ENCODE measurements at places on chromosomes 12 and 14. TPM values are rescaled to one million over a fixed set of nuclear protein-coding genes. Genes with fewer than 3 reads are reported as not detected.

The NYNRIN gene
- 33.5 TPM for total RNA-seq

The EAPP gene
- 33.2 TPM for total RNA-seq

The SYNDIG1L gene
- 1.5 TPM for total RNA-seq

- no peak for DNase-seq
Observed at GRCh38 chr12:62832027-62832426, 102.9 kb downstream of the PPM1H start.

DNA sequence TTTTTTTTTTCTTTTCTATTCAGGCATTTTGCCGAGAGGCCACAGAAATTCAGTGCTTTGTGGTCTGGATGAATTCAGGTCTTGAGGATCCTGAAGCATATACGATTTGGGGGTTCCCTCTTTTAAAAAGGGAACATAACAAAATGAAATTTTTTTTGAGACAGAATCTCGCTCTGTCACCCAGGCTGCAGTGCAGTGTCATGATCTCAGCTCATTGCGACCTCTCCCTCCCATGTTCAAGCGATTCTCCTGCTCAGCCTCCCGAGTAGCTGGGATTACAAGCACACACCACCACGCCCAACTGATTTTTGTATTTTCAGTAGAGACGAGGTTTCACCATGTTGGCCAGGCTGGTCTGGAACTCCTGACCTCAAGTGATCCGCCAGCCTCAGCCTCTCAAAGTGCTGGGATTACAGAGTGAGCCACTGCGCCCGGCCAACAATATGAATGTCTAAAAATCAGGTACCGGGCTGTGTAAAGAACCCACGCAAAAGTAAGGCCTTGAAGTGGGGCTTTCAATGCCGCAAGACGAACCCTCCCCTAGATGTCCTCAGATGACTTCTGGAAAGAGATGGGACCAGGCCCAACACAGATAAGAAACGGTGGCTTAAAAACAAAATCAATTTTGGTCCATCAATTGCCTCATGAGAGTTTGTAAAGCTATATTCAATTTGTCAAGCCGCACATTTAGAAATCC lies 30.0 kb downstream of the TESC start:
- DNase-seq = peak; percentile 3

The FOXM1 gene
- total RNA-seq = 12.7 TPM

- DNase-seq = peak; percentile 64
Observed at GRCh38 chr12:108295641-108296040, 43.5 kb downstream of the CMKLR1 start.

The CPNE6 gene
- 0.44 TPM for total RNA-seq

GRCh38 chr14:37063467-37064240 lies 108.8 kb downstream of the SLC25A21 start:
- no peak for DNase-seq

The ARHGAP9 gene
- 52.0 TPM for total RNA-seq

DNA sequence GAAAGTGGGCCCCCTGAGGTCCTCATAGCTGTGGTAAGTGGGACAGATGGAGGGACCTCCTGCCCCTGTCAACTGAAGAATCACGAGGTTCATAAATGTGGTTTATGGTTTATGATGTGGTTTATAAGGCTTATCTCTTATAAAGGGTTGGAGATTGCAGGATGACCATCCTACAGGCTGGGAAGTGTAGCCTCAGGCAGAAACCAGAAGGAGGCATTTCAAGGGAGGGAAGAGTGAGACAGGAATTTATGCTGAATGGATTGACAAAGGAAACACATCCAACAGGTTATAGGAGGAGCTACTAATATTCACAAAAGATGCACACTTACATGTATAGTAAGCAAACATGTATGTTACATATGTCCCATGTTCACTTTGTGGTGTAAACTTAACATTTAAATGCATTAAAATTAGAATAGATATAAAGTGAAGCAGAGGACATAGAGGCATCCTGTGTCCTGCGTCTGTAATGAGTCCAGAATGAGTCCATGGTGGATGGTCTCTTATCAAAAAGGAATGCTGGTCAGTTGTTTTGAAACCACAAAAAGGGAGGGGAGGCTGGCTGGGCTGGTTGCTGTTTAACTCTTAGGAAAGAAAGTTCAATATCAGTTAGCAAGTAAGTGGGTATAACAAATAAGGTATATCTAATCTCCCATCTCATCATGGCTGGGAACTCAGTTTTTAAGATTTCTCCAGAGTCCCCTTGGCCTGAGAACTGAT lies 149.0 kb upstream of the RMST start:
- no peak for DNase-seq

The VWF gene
- total RNA-seq = 0.37 TPM

- no peak for DNase-seq
Observed at GRCh38 chr12:44367916-44368315, 508.2 kb downstream of the NELL2 start.

GRCh38 chr14:71591929-71592328 lies 340.3 kb upstream of the RGS6 start:
- DNase-seq = no peak

The A2M gene
- 346 TPM for total RNA-seq

- no peak for DNase-seq
Observed at GRCh38 chr14:75315144-75315543, 36.5 kb downstream of the FOS start.

DNA sequence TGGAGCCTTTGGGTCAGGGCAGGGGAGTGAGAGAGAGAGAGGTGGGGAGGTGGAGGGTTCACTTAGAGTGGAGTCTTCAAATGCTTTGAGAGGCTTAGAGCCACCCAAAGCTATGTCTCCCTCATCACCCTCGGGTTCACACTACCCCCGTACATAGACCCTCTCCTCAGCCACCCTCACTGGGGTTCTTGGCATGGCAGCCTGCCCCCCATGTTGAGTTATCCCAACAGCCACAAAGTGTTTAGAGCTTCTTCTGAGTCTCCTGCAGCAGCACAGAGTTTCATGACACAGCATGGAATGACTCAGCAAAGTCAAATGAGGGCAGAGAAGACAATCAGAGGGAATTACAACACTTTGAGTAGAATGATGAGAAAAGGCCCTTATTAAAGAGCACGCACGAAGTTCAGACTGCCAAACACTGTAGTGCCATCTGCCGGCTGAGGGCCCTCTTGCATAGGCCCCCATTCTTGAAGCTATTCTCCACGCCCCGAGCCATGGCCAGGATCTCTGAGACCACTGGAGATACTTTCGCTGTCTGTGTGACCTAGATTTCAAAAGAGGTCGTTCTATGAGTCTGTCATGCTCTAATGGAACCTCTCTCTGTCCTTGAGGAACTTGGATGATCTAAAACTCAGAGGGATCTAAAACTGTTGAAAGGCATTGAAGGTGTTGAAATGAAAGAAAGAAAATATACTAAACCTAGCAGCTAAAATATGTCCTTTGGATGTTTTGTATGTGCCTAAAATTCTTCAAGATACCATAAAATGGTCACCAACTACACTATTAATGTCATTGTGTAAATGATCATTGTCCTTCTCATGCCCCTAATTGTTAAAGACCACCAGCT lies 221.9 kb downstream of the PELI2 start:
- peak; percentile 50 for DNase-seq

The BIN2 gene
- not detected for total RNA-seq

GRCh38 chr12:123945287-123946151 lies 27.1 kb downstream of the CCDC92 start:
- DNase-seq = no peak

DNA sequence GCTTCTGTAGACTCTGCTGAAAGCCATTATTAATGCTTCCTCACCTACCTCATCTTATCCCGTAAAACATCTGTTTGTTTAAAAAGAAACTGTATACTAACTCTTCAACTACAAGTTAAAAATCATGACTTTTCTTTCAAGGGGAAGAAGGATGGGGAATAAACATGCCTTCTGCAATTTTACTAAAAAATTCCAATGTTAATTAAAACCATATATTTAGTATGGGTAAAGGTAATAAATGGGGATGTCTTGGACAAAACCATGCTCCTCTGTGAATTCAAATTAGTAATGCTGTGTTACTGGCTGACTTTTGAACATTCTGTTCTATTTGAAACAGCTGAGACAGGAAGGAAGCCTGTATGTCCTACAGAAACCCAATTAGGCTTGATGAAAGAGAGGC lies 311.1 kb upstream of the DIO2 start:
- DNase-seq = no peak

The DBX2 gene
- not detected for total RNA-seq
